ENCODE measurements at places on chromosomes 7 and 10.
A peak's percentile ranks its signal among the peaks of the same experiment; 100 is the strongest.

DNA sequence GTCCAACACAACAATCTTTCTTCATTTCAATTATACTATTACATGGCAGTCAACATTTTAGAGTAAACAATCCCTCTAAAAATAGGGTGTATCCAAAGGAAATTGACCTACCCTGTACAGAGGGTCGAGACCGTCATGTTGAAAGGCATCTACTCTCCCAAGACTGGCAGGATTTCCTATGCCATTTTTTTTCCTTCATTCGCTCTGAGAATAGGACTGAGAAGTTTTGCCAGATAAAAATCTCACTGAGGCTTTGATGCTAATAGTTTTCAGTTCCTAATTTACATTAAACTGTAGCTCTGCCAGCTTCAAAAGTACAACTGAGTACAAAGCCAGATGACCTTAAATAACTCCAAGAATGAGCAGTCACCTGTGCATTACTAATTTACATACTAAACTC lies 84.5 kb upstream of the SEMA3C start:
- no peak for DNase-seq

DNA sequence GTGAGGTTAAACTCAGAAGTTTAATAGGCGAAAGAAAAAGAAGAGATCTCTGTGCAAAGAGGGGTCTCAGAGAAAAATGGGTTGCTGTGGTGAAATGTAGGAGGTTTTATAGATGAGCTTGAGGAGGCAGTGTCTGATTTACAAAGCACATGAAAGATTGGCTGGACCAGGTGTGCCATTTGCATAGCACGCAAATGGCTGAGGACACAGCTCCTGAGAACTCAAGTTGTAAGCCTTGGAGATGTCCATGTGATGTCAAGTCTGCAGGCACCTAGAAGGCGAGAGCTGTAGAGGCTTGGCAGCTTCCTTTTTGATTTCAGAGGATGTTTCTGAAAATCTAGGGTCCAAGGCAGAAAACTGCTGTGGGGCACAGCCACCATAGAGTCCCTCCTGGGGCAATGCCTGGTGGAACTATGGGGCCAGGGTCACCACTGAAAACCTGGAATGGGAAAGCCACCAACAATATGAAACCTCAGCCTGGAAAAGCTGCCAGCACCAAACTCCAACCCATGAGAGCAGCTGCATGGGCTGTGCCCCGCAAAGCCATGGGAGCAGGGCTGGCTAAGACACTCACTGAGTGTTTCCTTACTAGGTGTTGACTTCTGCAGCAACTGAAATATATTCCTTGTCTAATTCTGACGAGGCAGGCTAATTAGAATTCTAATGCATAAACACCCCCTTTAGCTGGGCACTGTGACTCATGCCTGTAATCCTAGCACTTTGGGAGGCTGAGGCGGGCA lies 96.9 kb upstream of the TNS3 start:
- DNase-seq = no peak

DNA sequence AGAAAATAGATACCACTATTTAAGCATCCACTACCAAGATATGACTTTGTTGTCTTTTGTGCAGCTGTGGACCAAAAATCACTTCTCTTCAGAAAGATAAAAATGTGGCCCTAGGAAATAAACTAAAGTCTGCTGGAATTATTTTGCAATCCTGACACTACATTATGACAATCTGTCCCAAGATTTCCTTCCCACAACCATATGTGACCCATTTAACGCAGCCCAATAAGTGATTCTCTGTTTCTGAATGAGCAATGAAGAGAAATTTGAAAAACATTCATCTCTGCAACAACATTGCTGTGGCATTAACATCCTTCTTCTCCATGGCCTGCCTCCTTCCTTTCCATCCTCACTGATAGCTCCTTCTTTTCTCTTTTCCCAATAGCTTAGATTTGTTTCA lies 212.0 kb downstream of the TSPAN12 start:
- no peak for DNase-seq

DNA sequence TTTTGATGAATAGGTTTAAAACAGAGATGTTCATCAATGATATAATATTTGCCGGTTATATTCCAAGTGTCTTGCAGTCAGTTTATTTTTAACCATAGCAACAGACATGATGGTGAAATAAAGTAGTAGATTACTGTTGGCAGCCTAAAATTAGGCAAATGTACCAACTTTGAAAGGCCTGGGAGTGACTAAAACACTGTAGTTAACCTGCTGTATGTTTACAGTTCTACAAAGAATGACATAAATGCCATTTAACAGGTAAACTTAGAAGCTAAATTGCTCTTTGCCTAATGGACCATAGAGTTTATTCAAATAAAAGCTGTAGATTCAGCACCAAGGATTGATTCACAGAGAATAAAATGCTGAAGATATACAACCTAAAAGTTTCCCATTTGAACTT lies 64.1 kb downstream of the PHTF2 start:
- DNase-seq = no peak

DNA sequence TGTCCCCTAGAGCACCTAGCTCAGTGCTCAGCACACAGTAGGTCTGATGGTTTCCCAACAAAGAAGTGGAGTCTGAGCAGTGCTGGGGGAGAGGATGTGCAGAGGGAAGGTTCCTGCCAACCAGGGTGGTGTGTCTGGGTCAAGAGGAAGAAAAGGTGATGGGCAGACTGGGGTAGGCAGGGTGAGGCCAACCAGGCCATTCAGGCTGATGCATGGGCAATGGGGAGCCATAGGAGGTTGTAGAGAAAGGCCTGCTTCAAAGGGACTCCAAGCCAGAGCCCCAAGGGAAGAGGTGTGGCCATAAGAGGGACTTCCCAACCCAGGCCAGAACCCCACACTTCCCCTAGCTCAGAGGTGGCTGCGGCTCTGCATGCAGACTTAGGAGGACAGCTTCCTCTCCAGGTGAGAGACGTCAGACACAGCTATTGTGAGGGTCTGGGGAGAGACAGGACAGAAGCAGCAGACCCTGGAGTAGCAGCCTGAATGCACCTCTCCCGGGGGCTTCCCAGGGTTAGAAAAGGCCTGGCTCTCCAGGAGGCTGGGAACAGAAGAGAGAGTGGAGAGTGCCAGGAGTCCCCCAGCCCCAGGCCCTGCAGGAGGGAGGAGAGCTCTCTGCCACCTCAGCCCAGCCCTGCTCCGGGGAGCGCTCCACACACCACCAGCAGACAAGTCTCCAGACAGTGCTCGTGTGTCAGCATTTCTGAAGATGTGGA lies 87.4 kb upstream of the ZMIZ1 start:
- no peak for DNase-seq

DNA sequence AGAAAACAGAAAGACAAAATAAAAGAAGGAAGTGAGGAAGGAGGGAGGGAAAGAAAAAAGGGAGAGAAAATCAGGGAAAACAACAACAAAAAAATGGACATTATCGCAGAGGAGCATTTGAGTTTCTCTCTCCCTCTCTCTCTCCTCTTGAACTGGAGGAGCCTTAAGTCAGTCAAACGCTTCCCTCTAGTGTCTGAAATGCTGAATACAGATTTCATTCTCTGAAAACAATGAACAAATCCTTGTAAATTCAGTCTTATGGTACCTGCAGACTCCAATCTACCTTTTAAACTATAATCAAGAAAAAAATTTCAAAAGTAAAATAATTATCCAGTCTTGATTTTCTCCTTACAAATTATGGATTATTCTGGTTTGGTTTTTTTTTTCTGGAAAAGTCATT lies 89.2 kb upstream of the PFKP start:
- peak; percentile 60 for DNase-seq

- no peak for DNase-seq
Observed at GRCh38 chr7:86664486-86664885, 20.8 kb downstream of the GRM3 start.

DNA sequence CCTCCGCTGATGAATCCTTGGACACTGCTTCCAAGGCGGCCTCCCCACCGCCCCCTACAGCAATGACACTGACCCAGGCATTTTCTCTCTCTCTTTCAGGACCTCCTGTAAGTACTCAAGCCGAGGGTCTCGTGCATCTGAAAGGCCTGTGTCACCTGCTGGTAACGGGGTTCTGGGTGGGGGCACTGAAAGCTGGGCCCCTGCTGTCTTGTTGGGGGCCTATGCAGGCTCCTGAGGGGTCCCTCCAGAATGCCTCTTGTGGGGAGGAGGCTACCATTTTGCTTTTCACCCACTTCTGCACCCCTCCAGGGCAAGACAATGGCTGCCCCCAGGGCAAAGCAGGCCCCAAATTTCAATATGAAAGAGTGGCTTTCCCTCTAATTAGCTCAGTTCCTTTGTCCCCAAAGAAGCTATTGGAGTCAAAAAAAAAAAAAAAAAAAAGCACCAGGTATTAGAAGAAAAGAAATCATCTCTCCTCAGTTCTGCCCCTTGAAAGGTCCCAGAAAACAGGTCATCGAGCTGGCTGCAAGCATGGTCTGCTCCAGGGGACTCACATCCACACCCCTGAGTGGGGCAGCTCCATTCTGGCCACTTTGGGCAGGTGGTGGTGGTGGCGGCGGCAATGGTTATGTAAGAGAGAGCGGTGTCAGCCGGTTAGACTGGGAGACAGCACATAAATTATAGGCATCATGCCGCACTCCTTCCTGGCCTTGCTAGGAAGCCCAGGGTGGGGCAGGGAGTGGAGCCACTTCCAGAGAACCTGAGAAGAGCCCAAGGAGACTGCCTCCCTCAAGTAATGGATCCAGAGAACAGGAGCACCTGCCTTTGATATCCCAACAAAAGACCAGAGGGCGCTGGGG lies 66.2 kb downstream of the COL13A1 start:
- no peak for DNase-seq

GRCh38 chr7:151704960-151705635 lies 171.8 kb downstream of the PRKAG2 start:
- no peak for DNase-seq

Data from NCI-H2029 treated with DMSO at 0.1 percent for 48 hours (cell line).